ENCODE measurements at places on chromosomes 1 and 21. TPM values are rescaled to one million over a fixed set of nuclear protein-coding genes. Genes with fewer than 3 reads are reported as not detected.

TEKT2 gene
- 0.44 TPM for polyA plus RNA-seq

CCDC30 gene
- 1.2 TPM for polyA plus RNA-seq

DNA sequence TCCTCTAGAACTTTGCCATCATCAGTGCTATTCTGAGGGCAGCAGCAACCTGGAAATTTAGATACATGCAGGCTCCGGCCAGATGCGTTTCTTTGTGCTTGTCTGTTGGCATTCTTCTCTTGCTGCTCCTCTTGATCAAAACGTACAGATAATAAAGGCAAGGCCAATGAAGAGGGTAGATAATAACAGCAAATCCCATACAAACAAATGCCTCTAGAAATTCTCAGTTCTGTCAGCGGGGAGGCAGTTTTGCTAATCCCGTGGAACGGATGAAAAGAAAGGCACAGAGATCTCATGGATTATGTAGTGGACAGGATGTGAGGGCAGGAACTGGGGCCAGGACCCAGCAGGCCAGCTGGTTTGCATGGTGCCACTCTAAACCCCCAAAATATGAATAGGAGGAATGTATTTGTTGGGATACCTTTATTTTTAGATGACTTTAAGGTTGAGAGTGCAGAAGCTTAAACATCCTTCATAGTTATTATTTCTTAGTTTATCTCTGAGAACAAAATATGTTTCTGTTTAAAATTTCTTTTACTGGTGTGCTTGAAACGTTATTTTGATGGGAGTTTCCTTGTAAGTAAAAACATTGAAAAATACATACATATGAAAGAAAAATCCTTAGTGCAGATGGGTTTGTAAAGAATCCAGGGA, 1.5 kb downstream of the ITSN1 start:
- DNase-seq: peak; percentile 43

- no peak for DNase-seq
Observed at GRCh38 chr1:203078478-203078877, 7.3 kb downstream of the MYOG start.

GRCh38 chr1:157652859-157653493, 47.6 kb downstream of the FCRL3 start:
- DNase-seq: peak; percentile 36

DNA sequence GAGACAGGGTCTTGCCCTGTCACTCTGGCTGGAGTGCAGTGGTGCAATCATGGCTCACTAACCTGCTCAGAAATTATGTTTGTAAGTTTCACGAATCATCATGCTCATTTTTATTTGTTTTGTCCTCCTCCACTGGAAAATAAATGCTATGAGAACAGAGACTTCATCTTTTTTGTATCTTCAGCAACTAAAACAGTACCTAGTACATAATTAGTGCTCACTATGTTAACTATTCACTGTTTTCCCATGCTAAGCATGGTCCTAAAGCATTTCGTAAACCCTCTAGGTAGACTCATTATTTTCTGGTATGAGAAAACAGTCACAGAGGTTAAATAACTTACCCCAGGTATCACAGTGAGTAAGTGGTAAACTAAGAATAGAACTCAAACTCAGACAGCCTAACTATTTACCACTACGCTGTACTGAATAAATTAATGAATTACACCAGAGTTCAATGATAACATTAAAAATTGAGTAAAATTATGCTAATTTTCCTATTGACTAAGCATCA, 118.4 kb downstream of the RERE start:
- DNase-seq: no peak
